ENCODE measurements at places on chromosomes 3 and 15.

GRCh38 chr15:75232826-75233503, 25.2 kb upstream of the GOLGA6C start:
- peak; percentile 49 for DNase-seq

GRCh38 chr3:185555101-185555501, 2.7 kb upstream of the LIPH start:
- no peak for DNase-seq

- DNase-seq: no peak
Observed at GRCh38 chr3:179421500-179421899, 29.8 kb downstream of the GNB4 start.

DNA sequence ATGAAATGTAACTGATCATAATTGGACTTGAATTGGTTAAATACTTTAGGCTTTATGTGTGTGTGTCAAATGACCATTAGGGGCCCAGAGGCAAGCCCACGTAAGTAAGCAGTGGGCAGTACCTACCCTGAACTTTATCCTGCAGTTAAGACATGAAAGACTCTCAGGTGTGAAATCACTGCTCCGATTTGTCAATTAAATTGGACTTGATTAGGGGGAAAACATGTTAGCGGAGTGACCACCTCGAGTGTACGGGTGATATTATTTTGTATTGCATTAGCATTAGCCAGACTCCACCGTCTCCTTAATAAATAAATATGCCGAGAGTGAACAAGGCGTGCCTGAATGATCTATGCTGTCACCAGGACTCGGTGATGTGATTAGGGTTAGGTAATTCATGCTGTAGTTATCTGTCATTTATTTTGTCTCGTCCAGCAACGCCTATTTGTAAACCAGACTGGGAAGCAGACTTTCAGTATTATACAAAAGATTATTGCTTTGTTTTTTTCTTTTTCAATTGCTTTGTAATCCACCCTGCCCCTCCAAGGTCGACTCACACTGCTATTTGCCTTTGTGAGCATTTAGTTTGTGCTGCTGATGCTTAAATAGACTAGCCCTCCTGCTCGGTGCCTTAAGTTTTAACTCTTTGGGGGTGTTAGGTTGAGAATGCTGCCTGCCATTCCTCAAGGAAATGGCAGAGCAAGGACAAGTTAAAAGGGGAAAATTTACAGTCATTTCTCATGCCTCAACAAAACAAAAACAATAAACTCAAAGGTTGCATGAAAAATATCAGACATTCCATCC, 1.8 kb downstream of the RBMS3 start:
- no peak for DNase-seq

GRCh38 chr3:39216176-39216790, 23.9 kb upstream of the XIRP1 start:
- DNase-seq: no peak

DNA sequence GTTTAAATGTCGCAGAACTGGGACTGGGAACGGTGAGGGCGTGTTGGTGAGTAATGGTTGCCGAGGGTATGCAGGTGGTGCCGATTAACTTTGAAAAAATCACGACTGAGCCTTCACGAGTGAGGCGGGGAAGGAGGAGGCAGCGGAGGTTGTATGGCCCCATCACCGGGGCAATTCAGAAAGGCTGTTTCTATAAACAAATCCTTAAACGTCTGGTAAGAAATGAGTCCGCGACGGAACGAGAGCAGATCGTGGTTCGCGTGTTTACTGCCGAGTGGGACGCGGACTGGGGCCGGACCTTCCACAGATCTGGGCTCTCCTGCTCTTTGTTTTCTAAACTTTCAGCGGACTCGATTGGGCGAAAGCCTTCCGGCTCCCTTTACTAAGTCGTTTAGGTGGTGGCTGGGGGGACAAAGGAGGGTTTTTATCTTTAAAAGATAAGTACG, 2.7 kb downstream of the IGF1R start:
- no peak for DNase-seq

DNA sequence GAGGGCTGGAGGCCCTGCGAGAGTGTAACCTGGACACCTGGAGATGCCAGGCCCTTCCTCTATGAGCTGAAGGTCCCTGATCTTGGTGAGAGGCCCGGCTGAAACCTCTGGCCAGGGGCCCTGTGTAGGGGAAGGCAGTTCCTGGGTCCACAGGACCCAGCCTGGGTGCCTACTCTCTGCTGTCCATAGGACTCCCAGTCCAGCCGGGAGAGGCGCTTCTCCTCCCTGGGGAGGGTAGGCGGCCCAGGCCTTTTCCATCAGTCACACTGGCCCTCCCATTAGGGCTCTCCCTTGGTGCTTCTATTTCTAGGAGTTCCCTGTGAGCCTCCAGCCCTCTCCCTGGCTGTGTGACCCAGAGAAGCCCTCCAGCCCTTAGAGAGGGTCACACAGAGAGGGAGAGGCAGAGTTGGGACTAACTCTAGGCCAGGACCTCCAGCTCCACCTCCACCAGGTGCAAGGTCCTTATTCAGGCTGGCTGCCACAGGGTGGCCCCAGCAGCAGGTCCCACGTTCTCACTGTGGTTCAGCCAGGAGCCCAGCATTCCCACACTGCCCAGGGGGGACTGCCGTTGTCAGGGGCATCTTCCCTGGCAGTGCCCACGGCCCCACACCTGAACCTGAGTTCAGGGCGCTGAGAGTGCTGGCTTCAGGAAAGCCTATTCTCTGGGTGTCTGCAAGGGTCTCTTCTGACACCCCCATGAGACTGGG, 146.8 kb downstream of the SMAD6 start:
- DNase-seq: peak; percentile 63

DNA sequence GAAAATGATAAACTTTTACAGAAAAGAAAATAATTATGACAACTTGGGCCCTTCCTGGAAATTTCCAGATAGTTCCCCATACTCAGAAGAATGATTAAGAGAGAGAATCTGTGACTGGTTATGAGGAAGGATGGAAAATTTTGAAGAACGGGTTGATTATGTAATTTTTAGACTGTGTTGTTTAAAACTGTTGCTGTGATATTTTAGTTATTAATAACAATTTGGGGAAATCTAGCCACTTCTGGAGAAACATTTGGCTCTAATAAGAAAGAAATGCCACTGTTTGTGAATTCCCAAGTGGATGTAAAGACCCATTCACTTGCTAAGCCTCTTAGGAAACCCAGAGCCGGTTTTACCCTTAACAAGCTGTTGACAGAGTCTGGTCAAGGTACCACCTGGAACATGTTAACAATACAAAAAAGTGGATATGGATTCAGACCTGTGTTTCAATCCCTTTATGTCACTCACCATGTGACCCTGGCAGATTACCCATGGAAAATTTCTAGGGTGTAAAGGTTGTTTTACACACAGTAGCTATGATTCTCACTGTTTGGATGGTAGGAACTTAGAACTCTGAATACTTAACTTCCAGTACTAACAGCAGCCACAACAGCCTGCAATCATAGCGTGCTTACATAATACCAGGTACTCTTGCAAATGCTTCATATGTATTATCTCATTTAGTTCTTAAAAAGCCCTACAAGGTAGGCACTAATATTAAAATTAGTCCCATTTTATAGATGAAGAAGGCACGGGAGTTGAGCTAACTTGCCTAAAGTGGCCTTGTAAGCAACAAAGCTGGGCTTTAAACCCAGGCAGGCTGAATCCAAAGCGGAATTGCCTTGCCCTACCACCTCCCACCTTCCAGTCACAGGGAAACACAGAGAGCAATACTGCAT, 32.0 kb downstream of the ZBTB38 start:
- no peak for DNase-seq

GRCh38 chr3:109806929-109807328, 469.6 kb upstream of the DPPA4 start:
- no peak for DNase-seq

- DNase-seq: no peak
Observed at GRCh38 chr3:81789691-81790090, 28.2 kb upstream of the GBE1 start.

DNA sequence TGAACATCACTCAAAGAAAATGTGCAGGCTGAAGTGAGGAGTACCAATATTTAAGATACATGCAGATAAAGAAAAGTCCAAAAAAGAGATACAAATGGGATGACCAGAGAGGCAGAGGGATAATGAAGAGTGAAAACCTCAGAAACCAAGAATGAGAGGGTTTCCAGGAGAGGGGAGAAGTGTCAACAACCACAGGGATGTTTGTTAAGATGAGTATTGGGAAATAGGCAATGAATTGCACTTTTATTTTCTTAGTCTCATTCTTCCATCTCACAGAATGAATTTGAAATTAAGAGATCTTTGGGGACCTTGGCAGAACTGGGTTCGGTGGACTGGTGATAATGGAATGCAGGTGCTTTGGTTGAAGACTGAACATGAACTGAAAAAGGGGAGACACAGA, 102.5 kb downstream of the ECT2 start:
- no peak for DNase-seq

GRCh38 chr3:129602730-129603560, 3.5 kb downstream of the PLXND1 start:
- peak; percentile 93 for DNase-seq

GRCh38 chr15:51737522-51738305, at the start of gene LYSMD2:
LYSMD2 (minus strand) TSS chr15:51737655; CDS start chr15:51737622, 33 bp downstream.
- DNase-seq: peak; percentile 87

- DNase-seq: no peak
Observed at GRCh38 chr15:77856705-77857346, 220.7 kb downstream of the TBC1D2B start.

- DNase-seq: no peak
Observed at GRCh38 chr15:50735156-50735555, 30.4 kb downstream of the SPPL2A start.

DNA sequence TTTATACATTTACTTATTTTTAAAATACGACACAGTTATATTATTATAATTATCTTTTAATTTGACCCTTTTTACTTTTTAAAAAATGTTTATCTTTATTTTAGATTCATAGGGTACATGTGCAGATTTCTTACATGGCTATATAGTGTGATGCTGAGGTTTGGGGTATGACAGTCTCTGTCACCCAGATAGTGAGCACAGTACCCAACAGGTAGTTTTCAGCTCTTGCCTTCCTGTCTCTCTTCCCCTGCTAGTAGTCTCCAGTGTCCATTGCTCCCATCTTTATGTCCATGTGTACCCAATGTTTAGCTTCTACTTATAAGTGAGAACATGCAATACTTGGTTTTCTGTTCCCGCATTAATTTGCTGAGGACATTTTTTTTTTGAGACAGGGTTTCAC, 21.8 kb upstream of the KCNMB2 start:
- DNase-seq: no peak

DNA sequence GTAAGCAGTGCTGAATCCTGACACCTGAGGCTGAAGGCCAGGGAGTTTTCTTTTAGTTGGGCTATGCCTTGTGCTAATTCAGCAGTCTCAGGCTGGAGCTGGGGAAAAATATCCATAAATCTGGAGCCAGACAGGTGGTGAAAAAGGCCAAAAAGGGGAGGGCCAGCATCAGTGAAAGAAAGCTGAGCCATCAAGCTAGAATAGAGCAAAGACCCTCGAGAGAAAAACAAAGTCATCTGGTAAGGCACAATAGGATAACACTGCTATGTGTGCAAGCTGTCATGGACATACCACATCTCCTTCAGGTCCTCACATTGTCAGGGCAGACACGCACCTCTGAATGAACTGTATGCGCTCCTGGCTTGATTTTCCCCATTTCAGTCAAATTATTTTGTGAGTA, 687.9 kb downstream of the SQOR start:
- no peak for DNase-seq

- no peak for DNase-seq
Observed at GRCh38 chr15:26197719-26198118, 334.6 kb upstream of the ATP10A start.

DNA sequence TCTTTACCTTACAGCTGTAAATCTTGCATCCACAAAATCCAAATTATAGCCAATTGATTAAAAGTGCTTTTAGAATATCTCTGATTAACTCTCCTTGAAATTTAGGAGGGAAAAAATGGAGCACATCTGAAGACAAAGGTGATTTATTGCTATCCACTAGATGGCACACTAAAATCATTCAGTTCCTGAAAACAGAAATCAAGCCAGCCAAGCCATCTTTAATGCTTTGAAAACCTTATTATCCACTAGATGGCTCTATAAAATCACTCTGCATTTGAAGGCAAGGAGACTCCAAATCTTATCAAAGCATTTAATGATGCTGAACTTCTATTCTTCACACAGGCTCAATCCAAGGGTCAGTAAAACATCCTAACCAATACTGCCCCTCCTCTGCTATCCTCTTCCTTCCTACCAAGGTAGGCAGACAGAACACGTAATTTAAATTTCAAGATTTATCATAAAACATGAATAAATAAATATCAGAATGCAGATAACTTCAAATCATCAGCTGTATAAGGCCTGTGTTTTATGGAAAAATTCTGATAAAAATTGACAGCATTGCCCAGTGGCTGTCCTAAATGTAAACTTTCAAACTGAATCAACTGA, 48.4 kb downstream of the GOLIM4 start:
- DNase-seq: no peak

GRCh38 chr3:58494107-58494506, 2.2 kb downstream of the KCTD6 start:
- DNase-seq: no peak

DNA sequence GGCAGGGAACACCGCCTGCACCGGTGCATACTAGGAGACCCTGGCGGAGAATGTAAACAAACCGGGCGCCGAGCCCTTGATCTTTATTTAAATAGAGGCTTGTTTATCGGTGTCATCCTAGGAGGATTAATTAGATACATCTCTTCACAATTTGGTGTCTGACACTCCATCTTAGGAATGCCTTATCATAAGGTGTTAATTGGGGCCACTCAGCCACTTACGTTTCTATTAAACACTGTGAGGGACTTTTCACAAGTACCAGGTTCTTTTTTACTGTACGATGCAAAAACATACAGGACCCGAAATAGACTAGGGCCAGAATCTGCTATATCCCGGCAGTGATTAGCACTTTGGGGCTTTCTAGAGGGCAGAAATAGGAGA, 8.0 kb downstream of the EOMES start:
- no peak for DNase-seq

DNA sequence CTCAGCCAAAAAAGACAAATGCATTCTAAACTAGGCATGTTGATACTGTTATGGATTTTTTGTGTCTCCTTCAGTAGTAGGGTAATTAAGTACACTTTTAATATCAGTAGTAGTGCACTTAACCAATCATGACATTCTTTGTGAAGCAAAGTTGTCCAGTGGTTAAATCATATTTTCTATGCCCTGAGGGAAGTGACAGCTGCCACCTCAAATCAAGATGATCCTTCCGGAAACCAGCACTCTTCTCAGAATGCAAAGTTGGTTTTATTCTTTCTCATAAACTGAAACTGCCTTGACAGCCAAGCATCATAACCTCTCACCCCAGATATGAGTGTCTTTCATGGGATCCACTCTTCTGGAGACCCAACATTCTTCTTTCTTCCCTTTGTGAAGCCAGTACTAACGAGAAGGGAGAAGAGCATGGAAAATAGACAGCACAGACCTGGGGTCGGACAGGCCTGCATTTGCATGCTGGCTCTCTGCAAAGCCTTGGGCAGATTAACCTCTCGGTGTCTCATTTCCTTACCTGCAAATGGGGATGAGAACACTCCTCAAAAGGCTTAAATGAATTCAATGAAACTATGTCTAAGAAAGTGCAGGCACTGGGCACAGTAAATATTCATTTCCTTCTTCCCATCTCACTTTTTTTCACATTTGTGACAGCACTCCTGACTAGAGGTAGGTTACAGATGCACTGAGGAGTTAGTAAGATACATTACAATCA, 13.2 kb downstream of the AAGAB start:
- no peak for DNase-seq

GRCh38 chr15:77375133-77375532, 44.8 kb downstream of the PEAK1 start:
- no peak for DNase-seq
